Germinal center (tissue), 1 donor: ENCODE measurements at places on chromosomes 1 and 21.

DNA sequence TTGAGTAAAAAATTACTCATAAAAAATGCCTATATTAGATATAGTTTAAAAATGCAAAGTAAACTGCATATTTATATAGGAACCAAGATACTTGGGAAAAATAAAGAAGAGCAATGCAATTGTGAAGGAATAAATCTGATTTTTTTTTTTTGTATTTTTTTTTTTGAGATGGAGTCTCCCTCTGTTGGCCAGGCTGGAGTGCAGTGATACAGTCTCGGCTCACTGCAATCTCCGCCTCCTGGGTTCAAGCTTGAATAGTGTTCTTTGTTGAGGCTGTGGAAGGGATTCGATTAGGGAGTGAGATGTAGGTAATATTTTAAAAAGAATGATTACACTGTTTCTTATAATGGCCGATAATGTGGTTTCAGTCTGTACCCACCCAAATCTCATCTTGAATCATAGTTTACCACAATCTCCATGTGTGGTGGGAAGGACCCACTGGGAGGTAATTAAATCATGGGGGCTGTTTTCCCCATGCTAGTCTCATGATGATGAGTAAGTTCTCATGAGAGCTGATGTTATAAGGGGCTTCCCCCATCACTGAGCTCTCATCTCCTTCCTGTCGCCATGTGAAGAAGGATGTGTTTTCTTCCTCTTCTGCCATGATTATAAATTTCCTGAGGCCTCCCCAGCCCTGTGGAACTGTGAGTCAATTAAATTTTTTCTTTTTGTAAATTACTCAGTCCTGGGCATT lies 1765.9 kb downstream of the PLA2G4A start:
- DNase-seq: no peak

GRCh38 chr1:86151427-86151826 lies 5.1 kb downstream of the COL24A1 start:
- DNase-seq: no peak

- peak; percentile 79 for DNase-seq
Measured at GRCh38 chr1:51000160-51000559, 30.1 kb downstream of the CDKN2C start.

DNA sequence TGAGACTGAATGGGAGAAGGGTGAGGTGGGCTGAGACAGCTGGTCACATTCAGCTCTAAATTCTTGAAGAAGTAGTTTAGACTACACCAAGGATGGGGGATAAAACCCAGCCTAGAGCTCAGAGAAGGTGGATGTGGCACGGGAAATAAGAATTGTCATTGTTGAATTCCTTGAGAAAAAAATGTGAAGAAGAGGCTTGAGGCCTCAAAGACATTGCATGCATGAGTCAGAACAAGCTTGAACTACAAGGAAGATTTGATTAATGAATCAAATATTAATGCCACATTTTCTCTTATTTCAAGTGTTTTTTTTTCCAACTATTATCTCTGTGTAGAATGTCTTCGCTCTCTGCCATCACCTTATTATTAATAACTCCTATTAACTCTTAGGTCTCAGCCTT lies 58.9 kb downstream of the MAP3K7CL start:
- no peak for DNase-seq

- DNase-seq: no peak
Measured at GRCh38 chr21:42624936-42625335, 28.5 kb upstream of the PDE9A start.

- DNase-seq: no peak
Measured at GRCh38 chr1:13643017-13643416, 57.0 kb upstream of the PRDM2 start.

DNA sequence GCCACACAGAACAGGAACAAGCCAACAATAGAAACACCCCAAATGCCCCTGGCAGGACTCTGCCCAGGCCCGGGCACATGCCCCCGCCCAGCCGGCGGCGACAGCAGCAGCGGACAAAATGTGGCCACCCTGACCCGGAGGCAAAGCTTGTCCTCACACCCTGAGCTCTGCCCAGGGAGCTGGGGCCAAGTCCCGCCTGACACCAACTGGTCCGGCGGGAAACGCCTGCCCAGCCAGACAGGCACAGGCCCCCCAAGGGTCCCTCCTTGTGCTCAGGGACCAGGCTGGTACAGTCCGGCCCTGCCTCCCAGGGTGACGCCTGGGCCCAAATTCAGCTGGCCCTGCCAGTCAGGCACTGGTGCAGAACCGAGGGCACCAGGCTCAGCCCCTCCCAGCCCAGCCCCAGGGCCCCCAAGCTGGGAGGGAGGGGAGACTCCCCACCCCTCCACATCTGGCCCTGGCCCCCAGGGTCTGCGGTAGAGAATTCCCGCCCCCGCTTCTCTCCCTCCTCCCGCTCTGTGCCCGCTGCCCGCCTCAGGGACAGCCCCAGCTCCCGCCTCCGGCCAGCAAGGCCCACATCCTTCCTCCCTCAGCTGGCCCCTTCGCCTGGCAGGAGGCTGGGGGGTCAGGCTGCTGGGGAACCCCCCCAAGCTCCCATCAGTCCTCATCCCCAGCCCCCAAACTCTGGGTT lies 2.0 kb downstream of the AHDC1 start:
- peak; percentile 29 for DNase-seq

GRCh38 chr1:201471772-201472171 lies 2.8 kb upstream of the PHLDA3 start:
- no peak for DNase-seq

DNA sequence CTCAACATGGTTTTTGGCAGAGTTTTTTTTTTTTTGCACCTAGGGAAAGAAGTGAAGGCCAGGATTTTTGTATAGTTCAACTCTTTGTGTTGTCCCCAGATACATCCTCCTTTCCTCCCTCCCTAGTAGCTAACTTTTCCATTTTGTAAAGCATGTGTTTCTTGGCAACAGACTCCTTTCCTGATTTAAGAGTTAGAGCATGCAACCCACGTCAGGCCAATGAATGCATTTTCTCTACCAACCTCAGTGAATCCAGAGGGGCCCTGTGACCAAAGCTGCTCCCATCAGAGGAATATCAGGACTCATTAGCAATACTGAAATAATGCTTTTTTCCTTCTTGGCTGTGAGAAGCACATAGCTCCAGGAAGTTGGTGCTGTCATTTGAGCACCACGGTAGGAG lies 287.2 kb downstream of the LMO4 start:
- DNase-seq: no peak

DNA sequence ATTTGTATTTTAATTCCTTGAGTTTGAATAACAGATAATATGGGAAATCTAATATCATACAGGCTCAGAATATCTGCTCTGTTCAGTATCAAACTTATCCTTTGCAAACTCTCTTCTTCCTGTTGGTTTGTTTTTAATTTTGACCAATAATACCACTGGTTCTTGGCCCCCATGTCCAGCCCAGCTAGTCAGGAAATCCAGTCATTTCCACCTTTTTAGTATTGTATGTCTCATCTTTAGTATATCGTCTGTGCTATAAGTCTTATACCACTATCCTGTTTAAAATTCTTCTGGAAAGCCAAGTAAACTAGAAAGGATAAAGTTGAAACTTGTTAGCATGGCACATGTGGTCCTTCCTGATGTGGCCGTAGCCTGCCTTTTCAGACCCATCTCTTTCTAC lies 10.7 kb downstream of the SCCPDH start:
- DNase-seq: no peak

- DNase-seq: no peak
Measured at GRCh38 chr1:14733048-14733778, 134.7 kb downstream of the KAZN start.

DNA sequence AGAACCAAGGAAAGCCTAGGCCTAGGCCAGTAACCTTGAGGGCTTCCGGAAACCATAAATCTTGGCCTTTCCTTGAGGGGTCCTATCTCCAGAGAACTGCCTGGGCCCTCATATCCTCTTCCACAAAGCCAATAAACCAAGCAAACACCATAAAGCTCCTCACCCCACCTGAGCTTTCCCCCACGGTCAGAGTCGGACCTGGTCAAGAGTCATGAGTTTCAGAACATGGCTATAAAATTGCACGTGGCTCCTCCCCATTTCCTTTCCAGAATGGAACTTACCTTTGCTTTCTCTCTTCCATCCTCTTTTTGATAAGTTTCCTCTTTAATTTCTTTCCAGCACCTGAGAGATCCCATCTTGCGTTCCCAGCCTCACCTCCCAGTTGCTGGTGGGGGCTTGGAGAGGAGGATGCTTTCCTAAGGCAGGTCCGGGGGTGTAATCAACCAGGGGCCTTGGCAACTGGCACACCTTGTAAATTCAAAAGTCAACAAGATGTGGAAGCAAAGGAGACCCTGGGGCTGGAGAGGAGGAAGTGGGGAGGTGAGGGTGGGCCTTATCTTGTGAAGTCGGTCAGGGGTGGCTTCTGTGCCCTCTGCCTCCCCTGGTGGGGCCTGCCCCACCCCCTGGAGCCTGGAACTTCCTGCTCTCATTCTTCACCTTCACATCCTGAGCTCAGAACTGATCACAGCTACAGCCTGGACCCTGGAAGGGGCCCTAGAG lies 259.9 kb downstream of the FOXD2 start:
- DNase-seq: no peak

DNA sequence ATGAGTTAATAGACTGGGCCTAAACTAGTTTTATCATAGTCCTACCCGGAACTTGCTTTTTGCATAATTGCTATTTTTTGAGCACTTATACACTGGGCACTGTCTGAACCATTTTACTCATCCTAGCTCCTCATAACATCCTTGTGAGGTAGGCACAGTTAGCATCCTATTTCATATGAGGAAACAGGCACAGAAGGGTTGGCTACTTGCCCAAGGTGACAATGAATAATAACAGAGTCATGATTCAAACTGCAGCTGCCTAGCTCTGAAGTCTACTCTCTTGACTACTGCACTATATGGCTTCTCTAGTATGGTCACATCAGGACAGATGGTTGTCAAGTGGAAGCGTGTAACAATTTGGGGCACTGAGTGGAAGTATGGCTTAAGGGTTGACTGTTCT lies 18.2 kb upstream of the RC3H1 start:
- no peak for DNase-seq

GRCh38 chr1:15423355-15424077 lies 13.8 kb downstream of the EFHD2 start:
- DNase-seq: no peak

DNA sequence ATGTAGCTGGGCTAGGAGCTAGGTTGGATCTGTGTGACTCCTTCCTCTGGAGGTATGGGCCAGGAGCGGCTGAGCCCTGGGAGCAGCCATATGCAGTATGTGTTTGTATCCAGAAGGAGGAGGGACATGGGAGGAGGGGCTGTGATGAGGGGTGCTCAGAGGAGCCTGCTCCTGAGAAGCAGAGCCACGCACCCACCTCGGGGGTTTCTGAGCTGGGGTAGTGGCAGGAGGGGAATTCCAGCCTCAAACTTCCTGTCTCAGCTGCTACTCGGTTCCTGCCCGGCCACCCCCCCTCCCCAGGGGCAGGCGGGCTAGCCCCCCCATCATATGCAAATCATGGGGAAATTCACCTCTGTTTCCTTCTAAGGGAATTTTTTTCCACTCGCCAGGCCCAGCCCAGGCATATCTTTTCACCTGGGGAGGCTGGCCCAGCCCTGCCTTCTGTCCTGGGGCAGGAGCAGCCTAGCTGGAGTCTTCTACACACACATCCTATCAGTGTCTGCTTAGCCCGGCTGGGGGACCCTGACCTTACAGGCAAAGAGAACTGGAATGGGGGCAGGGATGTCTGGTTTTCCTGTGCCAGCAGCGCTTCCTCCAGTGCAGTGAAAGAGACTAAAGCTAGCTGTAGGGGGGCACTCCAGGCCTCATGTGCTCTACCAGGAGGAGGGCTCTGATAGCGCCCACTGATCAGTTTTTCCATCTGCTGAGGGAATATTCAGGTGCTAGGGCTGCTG lies 3.0 kb downstream of the ZC3H12A start:
- DNase-seq: peak; percentile 88

DNA sequence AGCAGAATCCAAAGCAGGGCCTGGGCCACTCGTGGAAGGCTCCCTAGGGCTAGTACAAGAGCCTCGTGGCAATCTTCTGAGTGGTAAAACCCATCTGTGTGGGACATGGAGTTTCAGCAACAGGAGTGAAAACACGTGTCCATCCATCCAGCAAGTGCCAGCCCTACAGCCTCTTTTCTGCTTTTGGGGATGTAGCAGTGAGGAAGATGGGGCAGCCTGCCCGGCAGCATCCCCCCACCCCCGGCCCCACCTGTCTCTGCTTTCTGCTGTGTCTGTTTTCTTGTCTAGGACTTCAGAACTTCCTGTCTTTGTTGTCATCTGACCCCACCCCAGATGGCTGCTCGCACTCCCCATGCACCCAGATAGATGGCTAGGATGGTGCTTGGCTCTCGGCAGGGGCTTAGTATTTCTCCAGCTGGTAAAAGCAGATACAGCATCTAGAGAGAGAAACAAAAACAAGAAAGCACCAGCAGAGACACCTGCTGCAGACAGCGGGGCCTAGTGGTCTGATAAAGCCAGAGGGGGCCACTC lies 1.5 kb downstream of the CPTP start:
- no peak for DNase-seq

DNA sequence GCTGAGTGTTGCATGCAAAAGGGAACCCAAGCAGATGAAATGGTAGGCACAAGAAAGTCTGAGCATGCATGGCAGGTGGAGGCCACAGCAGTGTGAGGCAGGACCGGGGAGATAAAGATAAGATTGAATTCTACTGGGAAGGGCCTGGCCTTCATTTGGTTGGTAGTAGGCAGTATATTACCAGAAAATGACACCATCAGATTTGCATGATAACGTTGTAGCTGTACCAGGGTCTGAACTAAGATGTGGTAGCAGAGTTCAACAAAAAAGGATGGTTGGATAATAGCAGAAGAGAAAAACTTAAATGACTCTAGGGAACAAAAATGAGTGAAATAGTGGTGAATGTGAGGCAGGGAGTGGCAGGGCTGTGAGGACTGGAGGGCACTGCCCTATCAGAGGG lies 75.6 kb upstream of the DNAJC6 start:
- no peak for DNase-seq

- DNase-seq: no peak
Measured at GRCh38 chr1:214540324-214540723, 11.1 kb downstream of the PTPN14 start.

- no peak for DNase-seq
Measured at GRCh38 chr1:187383366-187383765, 554.6 kb downstream of the PLA2G4A start.

DNA sequence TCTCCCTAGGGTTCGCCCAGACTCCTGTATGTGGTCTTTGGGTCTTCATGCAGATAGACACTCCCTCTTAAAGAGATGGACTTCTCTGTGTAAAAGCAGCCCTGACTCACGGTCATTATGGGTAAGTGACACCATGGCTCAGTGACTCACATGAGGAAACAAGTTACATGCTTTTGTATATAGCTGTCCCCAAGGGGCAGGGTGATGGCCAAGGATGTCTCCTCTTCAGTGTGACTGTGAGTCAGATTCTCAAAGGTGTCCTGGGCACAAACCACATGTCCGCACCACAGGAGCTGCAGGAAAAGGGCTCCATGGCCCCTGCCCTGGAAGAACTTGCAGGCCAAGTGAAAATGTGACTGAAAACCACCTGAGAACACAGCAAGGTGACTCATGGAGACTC lies 380.4 kb downstream of the NPHP4 start:
- no peak for DNase-seq

GRCh38 chr1:99849413-99849743 lies 783 bp upstream of the AGL start:
- no peak for DNase-seq
